ENCODE measurements at places on chromosomes 7 and 10.

DNA sequence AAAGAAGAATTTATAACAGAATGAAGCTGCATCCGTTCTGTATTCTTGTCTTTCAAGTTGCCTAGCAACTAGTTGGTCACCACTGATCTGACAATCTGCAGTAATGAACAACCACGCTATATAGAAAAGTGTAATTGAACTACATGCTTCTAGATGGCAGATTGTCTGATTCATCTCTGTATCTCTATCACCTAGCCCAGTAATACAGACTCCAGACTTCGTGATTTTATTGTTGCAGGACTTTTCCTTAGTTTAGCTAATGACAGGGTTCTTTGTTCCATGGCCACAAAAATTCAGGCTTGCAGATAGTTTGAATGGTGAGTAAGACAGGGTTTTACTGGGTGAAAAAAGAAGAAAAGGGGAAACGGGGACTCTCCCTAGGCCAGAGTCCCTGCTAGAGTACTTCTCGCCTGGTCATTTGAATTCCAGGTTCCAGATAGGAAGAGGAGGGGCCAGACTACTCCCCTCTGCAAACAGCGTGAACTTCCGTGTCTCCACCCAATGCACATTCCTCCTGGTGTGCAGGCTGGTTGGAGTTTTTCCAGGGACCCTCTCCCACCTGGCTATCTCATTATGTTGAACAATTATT is 45.9 kb downstream of the COL1A2 start:
- DNase-seq, result no peak

GRCh38 chr10:43258562-43259212 is 8.2 kb downstream of the RASGEF1A start:
- DNase-seq, result no peak

- DNase-seq, result no peak
Observed at GRCh38 chr7:152683297-152683696, 7.4 kb upstream of the XRCC2 start.

- no peak for DNase-seq
Observed at GRCh38 chr10:35723059-35723458, 81.0 kb upstream of the FZD8 start.

DNA sequence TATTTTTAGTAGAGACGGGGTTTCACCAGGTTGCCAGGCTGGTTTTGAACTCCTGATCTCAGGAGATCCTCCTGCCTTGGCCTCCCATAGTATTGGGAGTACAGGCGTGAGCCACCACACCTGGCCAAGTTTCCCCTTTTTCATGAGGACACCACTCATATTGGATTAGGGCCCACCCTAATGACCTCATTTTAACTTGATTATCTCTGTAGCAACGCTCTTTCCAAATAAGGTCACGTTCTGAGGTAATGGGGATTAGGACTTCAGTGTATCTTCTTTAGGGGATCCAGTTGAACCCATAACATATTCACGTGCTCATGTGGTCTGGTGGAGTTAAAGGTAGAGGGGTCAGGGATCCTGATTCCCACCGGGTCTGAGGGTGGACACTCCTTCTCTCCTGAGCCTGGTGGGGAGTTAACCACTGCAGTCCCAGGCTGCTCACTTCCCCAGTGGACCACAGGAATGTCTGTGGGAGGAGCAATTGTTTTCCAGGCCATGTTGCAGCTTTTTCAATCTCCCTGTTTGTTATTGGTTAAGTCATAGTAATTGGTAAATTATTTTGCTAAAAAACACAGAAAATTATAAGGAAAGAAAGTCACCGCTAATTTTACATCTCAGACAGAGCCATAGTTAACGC is 130.5 kb downstream of the GRK5 start:
- DNase-seq, result no peak

DNA sequence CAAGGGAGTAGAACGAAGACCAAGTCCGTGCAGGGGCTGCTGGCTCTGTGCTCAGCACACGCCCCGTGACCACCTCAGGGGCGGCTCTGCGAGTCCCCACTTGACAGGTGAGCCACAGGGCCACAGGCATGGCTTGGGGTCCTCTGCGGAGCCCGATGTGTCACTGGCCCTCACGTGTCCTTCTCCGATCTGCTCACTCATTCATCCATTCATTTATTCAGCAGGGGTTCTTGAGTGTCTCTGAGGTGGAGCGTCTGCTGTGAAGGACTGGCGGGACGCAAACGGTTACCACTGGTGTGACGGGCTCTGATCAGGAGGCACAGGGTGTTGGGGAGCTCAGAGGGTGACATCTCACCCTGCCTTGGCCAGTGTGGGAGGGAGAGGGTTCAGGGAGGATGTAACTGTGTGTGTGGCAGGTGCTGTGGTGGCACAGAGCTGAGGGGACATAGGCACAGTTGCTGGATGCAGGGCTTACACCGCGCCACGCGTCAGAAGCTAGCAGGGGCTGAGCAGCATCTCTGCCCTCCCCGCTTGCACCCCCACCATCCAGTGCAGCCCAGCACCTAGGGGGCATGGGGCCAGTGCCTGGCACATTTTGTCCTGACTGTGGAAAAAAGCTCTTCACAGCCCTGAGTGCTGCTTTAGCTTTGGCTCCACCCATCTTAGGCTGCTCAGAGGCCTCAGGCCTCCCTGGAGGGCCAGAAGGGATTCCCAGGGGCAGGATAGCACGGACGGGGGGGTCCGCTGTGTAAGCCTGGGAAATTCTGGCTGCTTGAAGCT is 116.8 kb downstream of the LHPP start:
- no peak for DNase-seq

GRCh38 chr7:15652776-15653290 is 33.6 kb downstream of the MEOX2 start:
- DNase-seq, result no peak
